ENCODE measurements at places on chromosomes 7 and 10.
A peak's percentile ranks its signal among the peaks of the same experiment; 100 is the strongest.

DNA sequence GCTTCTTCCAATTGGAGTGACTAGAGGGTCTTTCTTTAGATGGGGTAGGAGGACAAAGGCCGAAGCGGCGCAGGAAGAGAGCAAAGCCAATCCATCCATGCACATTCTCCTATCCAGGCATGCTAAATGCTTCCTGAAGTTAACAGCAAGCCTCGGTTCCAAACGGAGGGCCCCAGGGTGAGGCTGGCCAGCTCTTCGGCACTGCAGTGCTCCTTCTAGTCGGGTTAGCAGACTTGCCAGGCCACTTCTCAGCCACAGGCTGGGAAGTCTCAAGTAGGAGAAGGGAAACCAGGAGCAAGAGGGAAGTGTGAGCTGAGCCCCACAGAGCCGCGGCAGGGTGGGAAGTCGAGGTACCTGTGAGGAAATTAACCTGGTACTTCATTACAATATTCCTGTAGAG lies 253.8 kb upstream of the INHBA start:
- no peak for DNase-seq

- no peak for DNase-seq
Observed at GRCh38 chr7:1937252-1937605, 267.2 kb downstream of the ELFN1 start.

GRCh38 chr10:79448732-79449049 lies 3.3 kb upstream of the ZCCHC24 start:
- DNase-seq = no peak

DNA sequence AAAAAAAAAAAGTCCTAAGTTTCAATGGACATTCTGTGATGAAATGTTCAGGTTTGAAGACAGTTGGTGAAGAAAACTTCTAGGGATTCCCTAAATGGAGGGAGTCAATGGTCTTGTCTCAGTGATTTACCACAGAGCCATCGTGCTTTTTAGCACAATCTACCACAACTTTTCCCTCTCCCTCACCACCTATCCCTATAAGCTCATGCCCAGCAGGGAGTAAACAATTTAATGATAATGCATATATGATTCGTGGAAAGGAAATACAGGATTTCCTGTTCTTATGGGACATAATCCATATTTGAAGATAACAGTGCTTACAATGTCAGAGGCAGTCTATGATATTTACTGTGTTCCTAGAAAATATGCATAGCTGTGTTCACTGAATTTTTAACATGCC lies 38.4 kb upstream of the CD36 start:
- DNase-seq = no peak

DNA sequence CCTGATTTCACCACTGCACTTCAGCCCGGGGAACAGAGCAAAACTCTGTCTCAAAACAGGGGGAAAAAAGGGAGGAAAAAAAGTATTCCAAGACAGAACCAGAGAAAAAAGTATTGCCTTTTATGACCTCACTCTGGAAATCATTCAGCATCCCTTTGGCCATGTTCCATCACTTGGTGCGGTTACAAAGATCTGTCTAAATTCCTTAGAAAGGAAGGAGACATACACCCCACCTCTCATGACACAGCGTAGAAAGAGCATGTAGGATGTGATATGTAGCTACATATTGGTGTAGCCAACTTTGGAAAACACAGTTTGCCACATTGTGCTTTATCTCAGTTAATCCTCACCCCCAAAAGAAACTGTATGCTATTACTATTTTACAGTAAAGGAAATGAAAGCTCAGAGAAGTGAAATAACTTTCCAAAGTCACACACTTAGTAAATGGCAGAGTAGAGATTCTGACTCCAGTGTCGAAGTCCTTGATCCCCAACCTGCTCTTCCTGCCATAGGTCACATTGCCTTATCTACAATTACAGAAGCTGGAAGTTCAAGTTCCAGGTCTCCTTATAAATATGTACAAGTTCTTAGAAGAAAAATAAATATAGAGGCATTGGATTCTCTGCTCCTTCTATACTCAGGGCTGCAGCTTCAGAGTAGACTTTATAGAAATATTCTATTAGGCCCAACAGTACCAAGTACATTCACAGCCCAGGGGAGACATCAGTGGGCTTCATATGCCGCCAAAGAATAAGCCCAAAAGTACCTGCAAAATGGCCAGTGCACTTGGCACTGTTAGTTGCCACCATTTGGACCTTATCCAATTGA lies 91.6 kb upstream of the KMT2E start:
- no peak for DNase-seq

DNA sequence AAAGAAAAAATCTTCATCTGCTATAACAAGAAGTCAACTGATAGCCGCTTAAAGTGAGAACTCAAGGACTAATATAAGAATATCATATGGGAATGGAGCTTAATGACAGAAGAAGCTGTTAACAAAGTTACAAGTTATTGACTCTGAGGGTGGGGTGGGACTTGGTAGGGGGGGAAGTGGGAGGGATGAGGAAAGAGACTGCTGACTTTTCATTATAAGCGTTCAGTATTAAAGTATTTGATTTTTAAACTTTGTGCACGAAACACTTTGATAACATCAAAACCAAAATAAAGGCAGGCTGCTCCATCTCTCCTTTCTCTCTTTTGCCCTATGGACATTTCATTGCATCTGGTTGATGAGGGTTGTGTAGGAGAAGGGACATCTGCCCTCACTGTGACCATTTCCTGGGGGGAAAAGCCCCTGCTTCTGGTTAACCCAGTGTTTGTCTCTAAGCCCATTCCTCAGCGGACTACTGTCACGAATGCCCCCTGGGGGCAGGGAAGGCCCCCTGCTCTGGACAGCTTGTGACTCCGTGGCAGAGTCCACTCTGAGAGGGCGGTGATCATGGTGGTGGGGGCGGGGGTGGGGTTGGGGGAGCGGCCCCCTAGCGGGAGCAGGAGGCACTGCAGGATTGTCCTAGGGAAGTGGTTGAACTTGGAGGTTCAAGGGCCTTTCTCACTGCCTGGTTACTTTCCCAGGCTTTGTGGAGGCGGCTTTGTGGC lies 17.4 kb downstream of the SLC13A4 start:
- no peak for DNase-seq

GRCh38 chr10:132850896-132851295 lies 64.9 kb upstream of the NKX6-2 start:
- DNase-seq = no peak

DNA sequence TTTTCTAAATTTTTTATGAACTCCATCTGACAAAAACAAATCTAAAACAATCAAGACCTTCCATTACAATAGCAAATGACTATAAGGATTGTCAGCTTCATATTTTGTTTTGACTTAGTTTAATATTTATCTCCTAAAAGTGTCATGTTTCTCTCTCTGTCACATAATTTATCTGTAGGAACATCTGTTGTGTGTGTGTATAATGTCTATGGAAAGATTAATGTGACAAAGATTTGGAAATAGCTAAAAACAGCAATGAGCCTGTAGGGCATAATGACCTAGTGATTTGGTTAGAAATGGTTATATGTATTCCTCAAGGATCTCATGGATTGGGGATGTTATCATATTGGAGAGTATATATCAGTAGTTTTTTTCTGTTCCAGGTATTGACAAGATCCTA lies 69.6 kb upstream of the MDFIC start:
- no peak for DNase-seq

DNA sequence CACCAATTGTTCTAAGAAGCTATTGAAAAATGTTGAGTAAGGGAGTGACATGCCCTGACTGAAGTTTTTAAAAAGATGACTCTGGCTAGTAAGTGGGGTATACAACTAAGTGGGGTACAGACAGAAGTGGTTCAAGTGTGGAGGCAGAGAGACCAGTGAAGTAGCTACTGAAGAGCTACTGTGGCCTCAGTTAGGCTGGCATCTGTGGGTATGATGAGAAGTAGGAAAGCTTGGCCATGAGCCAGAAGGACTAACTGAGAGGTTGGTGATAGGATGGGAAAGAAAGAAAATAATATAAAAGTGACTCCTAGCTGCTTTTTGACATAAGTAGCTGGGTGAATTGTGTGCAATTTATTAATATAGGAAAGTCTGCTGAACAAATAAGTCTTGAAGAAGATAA lies 176.6 kb downstream of the SEMA3D start:
- no peak for DNase-seq

DNA sequence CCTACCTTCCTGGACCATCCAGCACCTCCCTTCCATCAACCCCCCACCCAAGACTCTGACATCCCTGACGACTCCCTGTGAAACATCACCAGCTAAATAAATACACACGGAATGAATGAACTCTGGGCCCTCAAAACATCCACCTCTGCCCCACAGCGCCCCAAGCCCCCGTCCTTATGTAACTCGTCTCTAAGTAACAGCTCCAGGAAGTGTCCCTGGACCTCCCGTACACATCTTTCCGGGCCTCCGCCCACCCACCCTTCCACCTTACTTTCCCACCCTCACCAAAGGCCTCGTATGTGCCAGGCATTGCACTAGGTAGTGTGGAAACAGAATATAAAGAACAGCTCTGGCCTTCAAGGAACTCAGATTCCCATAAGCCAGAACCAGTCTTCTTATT lies 27.7 kb upstream of the SLIT1 start:
- no peak for DNase-seq

GRCh38 chr10:113907166-113907565 lies 52.7 kb downstream of the NHLRC2 start:
- DNase-seq = no peak

DNA sequence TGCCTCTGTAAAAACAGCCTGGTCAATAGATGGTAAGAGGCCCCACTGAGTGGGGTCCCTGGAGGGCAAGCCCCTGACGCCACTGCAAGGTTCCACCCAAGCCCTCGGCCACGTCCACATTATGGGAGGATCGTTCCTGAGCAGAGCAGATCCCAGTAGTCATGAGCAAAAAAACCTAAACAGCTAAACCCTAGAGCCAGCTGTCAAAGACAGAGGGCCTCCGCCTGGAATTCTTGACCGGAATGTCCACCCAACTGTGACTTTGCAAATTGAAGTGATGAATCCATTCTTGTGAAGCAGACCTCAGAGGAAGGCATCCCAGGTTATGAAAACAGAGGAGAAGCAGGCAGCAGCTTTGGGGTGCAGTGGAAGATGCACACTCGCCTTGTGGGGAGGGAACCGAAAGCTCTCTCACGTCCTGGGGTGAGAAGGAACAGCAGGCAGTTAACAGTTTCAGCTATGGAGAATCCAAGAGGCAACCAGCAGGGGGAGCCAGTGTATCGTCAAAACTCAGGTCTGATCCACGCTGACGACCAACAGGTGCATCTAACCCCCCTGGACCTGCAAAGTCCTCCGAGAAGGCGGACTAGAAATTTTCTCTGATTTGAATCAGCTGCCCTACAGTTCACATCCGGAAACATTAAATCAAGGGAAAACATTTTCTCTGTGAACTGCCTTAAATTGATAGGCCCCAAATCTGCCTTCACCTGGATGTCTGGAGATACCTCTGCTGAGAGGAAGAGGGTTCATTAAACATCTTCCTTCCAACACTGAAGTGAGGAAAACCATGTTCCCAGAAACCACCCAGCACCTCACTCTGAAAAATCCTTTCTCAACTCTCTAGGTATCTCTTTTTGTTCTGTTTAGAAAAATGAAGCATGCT lies 139.1 kb upstream of the PFKP start:
- DNase-seq = peak; percentile 15

GRCh38 chr10:126917375-126917774 lies 12.1 kb downstream of the DOCK1 start:
- DNase-seq = no peak

GRCh38 chr7:93941945-93942344 lies 20.4 kb downstream of the GNG11 start:
- no peak for DNase-seq

- DNase-seq = no peak
Observed at GRCh38 chr10:126073606-126074005, 177.2 kb downstream of the FANK1 start.

GRCh38 chr10:5168897-5169420 lies 16.0 kb downstream of the AKR1C8 start:
- no peak for DNase-seq

- DNase-seq = peak; percentile 65
Observed at GRCh38 chr10:125118011-125118611, 42.3 kb downstream of the CTBP2 start.

DNA sequence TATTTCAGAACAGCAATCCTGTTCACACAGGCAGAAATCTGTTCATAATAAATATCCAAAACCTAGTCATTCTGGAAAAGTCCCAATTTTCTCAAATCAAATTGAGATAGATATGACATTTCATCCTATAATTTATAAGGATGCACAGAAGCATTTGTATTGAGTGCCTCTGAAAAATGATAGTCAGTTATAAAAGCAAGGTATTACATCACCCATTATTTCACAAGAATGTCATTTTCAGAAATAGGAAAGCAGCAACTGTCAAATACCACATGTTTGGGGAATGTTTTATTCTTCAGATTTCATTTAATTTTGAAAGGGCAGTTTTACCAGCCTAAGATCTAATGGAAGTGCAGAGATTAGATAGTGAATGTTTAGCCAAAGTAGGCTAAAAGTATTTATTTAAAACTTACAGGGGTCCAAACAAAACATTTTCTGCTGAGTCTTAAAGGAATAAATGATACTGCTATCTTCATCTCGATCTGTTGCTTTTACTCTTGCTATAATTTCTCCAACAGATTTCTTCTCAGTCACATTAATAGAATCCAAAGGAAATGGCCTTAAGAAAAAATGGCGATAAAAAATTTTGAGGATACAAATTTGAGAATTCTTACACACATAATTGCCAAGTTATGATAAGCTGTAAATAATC lies 185.8 kb downstream of the HGF start:
- no peak for DNase-seq

DNA sequence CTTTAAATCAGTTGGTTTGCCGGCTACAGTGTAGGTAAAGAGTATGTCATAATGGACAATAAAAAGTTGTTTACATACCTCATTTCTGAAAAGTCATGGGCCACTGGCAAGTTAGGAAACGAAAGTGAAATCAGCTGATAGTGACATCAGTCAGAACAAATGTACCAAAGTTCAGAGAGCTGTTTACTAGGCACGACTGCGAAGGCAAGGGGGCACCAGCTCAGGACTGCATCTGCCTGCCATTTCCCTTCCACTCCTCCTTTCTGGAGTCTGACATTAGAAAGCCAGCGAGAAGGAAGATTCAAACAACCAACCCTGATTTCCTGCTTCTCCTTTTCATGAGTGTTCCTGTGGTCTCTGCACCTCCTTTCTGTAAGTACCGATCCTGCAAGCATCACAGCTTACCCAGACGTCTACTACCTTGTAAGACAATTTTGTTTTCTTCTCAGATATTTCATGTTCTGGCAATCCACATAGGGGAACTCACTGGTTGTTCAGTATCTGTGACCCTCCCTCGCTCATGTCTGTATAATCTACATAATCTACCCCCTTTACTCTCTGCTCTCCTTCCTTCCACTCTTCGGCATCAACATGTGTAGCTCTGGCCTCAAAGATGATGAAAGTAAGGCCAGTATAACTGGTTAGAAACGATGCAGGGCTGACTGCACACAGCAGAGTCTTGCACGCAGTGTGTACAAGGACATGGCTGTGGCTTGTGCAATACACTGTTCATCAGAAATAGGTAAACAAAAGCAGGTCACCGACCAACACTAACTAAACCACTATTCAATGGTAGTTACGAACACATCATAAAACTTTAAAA lies at the start of gene TMEM140:
TSS of gene TMEM140 (plus strand) at position 174 of the 823 bp plus-strand sequence. CDS start 16,370 bp downstream, outside the sequence.
- no peak for DNase-seq

DNA sequence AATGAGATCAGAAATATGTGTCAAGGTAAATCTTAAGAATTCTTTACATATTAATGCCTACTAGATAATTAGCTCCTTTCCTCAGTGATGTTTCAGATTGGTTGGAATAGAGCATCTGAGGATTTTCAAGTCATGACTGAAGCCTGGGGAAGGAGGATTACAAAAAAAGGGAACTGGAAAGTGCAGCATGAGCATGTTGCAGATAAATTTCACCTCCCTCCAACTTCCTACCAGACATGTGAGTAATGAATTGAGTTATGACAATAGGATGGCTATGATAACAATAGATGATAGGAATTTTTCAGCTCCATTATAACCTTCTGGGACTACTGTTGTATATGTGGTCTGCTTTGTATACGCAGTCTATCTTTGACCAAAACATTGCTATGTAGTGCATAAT lies 104.2 kb upstream of the RAB18 start:
- no peak for DNase-seq
